Activated T-helper 1 cell treated with anti-CD3 and anti-CD28 coated beads, Interleukin-12 subunit alpha, Interleukin-12 subunit beta, Interleukin-2, Interleukin-4 antibody, amounts not matched to agents 30 ng/mL and 10 ng/mL and 1 ng/mL, durations not matched to agents 14 hours and 24 hours and 36 hours (primary cell): ENCODE measurements at places on chromosomes 1 and 21. TPM values are rescaled to one million over a fixed set of nuclear protein-coding genes. Genes with fewer than 3 reads are reported as not detected.

Gene SYT2
- not detected in 2 replicates for total RNA-seq

Gene SLC37A1
- total RNA-seq = 21.9 and 25.0 TPM in 2 replicates

Gene POU3F1
- 1.5 and 1.8 TPM in 2 replicates for total RNA-seq

Gene ZBTB21
- 31.8 and 33.8 TPM in 2 replicates for total RNA-seq
